NCI-H526 (cell line): ENCODE measurements at places on chromosomes 2 and 18.

DNA sequence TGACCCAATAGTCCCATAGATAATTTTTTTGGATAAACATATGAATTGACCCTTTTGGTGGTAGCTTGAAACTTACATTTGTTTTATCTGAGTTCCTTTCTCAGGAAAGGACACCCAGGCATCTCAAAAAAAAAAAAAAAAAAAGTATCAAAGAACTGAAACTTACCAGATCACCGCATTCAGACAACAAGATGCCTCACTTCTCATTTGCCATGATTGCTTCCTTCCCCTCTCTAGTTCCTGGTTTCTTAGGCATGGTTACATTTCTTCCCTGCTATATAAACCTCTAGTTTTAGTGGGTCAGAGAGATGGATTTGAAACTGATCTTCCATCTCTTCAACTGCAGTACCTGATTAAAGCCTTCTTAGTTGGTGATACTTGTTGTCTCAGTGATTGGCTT, 240.1 kb downstream of the ACKR3 start:
- no peak for DNase-seq

DNA sequence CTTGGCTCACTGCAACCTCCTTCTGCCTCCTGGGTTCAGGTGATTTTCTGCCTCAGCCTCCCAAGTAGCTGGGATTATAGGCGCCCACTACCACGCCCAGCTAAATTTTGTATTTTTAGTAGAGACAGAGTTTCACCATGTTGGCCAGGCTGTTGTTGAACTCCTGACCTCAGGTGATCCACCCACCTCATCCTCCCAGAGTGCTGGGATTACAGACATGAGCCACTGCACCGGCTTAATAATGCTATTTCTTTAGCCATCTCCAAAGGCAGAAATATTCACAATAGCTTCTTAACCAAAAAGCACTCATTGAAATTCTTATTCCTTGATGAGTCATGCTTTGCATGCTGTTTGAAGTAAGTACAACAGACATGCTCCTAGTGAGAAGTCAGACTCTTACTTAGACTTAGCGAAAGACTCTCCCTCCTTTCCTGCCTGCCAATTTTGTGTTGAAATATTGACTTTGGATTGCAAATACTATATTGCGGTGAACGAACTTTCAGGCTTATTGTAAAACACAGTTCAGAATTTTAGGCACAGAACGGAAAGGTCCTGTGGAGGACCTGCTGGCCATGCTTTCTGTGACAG, 4.4 kb downstream of the ACTR3 start:
- DNase-seq = no peak

DNA sequence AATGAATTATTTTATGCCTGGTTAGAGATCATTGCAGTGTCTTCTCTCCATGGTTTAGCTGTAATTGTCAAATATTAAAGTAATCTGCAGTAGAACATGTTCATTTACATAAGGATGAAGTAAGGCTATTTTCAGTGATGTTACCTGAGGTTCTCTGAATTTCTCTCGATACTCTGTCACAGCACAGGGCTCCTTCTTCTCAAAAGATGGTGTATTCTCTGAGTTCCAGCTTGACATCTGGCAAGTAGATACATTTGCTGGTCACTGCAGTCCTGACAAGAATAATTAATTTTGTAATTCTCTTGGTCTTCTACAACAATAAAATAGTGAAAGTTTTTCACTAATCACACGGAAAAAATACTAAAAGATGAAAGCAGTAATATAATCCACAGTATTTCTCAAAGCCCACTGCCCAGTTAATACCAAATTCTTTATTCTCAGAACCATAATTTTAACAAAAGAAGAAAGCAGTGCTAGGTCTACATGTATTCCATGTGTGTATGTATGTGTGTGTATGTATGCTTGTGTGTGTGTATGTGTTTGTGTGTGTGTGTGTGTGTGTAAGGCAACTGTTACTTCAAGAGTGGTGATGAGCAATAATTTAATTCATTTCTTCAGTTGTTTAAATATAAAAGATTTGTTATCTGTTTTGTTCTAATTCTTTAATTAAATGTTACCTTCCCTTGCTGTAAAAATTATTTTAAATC, 1165.5 kb upstream of the SLC39A10 start:
- no peak for DNase-seq

DNA sequence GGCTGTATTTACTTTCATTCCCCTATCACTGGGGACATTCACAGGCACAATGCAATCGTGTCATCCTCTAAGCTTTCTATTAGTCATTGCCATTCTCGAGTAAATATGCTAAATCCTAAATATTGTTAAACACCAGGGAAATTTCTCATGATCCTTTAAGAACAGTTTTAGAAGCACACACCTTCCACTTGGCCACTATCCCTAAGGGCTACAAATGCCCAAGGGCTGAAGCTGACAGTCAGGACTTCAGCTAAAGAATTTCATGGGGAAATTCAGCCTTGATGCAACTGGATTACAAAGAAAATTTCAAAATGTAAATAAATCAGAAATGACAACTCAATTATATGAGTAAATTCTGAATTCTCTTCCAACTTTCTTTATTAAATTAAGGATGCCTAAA, 163.1 kb upstream of the PID1 start:
- no peak for DNase-seq

DNA sequence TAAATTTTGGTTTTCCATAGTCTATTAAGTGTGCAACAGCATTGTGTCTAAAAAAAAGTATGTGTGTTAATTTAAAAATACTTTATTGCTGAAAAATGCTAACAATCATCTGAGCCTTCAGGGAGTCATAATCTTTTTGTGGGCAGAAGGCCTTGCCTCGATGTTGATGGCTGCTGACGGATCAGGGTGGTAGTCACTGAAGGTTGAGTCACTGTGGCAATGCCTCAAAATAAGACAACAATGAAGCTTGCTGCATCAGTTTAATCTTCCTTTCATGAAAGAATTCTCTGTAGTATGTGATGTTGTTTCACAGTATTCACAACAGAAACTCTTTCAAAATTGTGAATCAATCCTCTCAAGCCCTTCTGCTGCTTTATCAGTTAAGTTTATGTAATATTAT, 31.3 kb downstream of the HDHD2 start:
- DNase-seq = no peak

DNA sequence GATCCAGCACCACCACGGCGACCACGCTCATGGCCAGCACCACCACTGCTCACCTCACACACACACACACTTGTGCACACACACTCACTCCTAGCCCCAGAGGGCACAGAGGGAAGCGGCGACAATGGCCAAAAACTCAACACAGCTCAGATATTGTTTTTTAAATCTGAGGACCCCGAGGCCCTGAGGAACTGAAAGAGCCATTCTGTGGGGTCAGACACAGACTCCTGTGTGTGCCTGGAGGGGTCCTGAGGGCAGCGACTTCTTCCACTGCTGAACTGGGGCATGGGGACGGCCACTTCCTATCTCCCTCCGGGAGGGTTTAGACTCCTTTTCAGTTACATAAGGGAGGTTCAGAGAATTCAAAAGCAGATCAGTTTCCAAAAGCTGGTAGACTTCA, 116.6 kb upstream of the PXDN start:
- DNase-seq = no peak

GRCh38 chr2:30601375-30601774, 154.3 kb downstream of the LCLAT1 start:
- no peak for DNase-seq

DNA sequence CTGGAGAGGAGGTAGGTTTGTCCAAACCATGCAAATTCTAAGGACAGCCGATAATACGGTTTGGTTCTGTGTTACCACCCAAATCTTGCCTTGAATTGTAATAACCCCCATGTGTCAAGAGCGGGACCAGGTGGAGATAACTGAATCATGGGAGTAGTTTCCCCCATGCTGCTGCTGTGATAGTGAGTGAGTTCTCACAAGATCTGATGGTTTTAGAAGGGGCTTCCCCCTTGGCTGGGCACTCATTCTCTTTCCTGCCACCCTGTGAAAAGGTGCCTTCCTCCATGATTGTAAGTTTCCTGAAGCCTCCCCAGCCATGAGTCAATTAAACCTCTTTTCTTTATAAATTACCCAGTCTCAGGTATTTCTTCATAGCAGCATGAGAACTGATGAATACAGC, 295.2 kb downstream of the NBAS start:
- no peak for DNase-seq

DNA sequence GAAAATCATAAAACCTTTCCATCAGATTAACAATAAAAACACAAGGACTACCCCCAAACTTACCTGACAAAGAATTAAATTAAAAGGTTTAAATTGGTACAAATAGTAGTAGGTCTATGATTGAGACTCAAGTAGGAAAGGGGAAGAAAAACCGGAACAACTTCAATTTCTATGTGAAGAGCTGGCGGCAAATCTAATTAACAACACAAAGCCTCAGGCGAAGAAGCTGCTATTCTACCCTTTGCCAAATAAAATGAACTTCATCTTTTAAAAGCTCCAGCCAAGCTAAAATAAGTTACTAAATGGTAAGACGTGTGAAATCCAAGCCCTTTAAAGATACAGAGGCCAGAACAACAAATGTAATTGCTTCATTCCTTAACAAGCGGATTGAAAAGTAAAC, 146.5 kb downstream of the DLGAP1 start:
- DNase-seq = no peak
